ENCODE measurements at places on chromosomes 11 and 22. TPM values are rescaled to one million over a fixed set of nuclear protein-coding genes. Genes with fewer than 3 reads are reported as not detected.
A peak's percentile ranks its signal among the peaks of the same experiment; 100 is the strongest.

BBOX1 gene
- total RNA-seq, result not detected

MARK2 gene
- total RNA-seq, result 36.6 TPM

PDE3B gene
- total RNA-seq, result 5.9 TPM

THYN1 gene
- 41.2 TPM for total RNA-seq

RIC3 gene
- 12.9 TPM for total RNA-seq

MLC1 gene
- total RNA-seq, result 0.66 TPM

PIH1D2 gene
- 2.2 TPM for total RNA-seq

FZD4 gene
- total RNA-seq, result 26.5 TPM

POU2AF1 gene
- 0.05 TPM for total RNA-seq

F2 gene
- not detected for total RNA-seq

OLFML1 gene
- total RNA-seq, result 7.3 TPM

LGALS12 gene
- total RNA-seq, result 0.25 TPM

- DNase-seq, result no peak
Measured at GRCh38 chr11:32433101-32433913, 2.0 kb downstream of the WT1 start.

DNA sequence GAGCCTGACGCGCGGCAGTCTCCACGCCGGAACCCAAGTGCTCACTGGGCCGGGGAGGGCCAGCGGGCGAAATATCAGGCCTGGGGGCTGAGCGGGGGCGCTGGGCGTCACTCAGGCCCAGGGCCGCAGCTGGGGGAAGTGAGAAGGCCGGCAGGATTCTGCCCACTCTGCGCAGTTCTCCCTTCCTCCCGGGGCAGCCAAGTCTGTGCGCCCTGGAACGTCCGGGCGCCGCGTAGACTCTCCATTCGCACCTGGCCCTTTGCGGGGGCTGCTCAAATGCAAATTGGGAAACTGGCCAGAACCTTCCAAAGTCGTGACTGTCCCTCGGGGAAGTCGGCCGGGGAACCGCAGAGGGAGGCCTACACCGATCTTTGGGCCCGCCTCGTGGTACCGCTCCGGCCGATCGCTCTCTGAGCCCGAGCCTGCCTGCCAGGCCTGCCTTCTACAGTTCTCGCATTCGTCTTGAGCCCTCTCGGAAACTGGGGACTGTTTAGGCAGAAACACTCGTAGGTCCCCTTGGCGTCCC, 2.2 kb upstream of the SLC6A5 start:
- DNase-seq, result no peak

GRCh38 chr11:58567889-58568512, 7.7 kb downstream of the LPXN start:
- peak; percentile 30 for DNase-seq

DNA sequence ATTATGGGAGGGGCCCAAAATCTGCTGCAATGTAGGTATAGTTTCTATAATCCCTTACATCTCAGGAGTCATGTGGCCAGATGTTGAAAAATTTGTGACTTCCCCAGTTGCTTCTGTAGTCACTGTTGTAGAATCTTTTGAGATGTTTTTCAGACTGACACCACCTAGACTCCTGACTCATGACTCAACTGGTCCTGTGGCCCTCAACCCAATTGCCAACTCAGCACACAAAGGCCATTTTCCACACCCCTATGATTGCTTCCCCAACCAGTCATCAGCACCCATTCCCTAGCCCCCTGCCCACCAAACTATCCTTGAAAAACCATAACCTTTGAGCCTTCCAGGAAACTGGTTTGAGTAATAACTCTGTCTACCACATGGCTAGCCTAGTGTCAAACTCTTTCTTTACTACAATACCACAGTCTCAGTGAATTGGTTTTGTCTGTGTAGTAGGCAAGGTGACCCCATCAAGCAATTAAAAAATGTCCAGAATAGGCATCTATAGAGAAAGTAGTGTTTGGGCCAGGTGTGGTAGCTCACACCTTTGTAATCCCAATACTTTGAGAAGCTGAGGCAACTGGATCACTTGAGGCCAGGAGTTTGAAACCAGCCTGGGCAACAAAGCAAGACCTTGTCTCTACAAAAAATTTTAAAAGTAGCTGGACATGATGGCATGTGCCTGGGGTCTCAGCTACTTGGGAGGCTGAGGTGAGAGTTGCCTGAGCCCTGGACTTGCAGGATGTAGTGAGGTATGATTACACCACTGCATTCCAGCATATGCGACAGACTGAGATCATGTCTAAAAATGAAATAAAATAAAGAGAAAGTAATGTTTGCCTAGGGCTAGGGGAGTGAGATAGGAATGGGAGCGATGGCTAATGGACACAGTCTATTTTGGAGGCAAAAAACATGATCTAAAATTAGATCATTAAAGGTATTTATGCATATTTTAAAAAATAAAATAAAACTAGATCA, 24.1 kb upstream of the FEZ1 start:
- no peak for DNase-seq

DNA sequence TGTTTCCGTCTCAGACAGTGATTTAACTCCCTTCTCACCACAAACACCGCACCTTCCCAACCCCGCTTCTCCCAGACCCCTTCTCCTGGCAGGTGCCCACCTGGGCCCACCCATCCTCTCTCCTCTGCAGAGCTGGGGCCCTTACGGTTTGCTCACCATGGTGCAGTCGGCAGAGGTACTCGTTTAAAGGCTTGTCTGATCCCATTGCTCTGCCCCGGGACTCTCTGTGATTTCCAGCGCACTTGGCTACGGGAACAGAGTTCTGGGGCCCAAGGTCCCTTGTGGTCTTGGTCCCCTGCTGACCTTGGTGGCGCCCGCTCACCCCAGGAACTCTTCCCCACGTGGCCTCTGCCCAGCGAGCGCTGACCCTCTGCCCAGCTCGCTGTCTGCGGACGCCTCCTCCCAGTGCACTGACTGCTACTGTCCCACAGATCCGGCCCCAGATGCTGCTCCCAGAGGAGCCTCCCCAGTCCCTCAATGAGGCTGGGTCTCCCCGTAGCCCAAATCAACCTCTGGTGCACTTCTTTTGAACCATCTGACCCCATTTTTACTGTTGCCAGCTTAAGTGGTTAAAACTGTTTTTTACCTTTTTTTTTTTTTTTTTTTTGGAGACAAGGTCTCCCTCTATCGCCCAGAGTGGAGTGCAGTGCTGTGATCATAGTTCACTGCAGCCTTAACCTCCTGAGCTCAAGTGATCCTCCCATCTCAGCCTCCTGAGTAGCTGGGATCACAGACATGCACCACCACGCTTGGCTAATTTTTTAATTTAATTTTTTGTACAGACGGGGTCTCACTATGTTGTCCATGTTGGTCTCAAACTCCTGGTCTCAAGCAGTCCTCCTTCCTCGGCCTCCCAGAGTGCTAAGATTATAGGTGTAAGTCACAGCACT, 21.3 kb upstream of the CTSD start:
- DNase-seq, result no peak

DNA sequence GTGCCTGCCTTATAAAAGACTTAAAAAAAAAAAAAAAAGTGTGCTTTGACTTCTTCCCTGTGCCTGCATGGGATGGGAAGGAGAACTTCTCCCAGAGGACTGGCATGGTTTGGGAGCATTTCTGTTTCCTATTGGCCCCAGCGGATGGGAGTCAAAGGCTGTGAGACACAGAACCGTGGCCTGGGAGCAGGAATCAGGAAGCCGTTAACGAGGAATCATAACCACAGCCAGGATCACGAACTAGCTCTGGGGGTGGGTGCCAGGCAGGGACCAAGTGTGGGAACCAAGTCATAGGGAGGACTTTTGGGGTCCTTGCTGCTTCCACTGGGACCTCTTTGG, 526 bp downstream of the C1QTNF6 start:
- no peak for DNase-seq

DNA sequence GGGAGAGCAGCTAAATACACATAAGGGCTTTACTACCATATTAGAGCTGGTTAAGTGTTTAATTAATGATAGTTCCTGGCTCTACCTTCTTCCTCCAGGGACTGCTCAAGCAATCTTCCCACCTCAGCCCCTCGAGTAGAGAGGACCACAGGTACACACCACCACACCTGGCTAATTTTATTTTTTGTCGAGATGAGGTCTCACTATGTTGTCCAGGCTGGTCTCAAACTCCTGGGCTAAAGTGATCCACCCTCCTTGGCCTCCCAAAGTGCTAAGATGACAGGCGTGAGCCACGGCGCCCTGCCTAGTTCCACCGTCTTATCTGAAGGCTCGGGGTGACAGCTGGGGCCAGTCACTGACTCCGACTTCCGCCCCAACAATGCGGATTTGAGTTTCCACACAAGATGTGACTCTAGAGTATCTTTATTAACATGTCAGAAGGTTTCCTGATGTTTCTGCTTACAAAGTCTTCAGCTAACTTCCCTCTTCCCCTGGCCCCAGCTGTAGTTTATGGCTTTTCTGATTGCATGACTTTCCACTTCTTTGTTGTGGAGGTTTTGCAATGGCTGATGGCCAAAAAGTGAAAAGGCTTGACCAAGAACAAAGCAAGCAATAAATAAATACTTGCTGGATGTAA, 16.8 kb downstream of the TPST2 start:
- DNase-seq, result peak; percentile 50

DNA sequence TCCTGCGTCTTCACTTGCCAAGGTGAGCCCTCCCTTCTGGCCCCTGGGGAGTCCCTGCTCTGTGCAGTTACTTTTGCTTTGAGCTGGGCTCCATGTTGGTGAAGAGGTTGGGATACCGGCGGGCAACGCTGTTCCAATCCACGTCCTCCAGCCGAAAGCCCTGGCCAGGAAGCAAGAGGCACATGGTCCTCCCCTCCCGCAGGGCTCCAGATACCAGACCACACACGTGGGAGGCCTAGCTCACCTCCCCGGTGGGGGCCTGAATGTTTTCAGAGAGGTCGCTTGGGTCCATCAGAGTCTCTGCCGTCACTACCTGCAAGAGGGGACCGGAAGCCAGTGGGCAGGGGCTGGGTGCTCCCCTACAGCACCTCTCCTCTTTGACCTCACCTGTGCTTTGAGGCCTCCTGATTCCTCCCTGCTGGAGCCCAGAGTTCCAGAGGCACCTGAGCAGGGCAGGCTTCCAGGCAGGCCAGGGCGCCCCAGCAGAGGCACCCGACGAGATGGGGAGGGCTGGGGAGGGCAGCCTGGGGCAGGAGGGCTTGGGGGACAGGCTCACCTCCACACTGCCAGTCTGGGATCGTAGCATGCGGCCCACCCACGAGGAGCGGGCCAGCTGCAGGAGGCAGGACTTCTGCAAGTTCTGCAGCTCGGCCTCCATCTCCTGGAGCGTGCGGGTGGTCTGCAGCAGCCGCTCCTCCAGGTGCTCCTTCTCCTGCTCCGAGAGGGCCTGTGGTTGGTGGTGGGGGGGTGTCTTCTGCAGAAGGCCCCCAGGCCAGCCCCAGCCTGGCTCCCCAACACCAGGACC, 3.0 kb downstream of the LMNTD2 start:
- no peak for DNase-seq

DNA sequence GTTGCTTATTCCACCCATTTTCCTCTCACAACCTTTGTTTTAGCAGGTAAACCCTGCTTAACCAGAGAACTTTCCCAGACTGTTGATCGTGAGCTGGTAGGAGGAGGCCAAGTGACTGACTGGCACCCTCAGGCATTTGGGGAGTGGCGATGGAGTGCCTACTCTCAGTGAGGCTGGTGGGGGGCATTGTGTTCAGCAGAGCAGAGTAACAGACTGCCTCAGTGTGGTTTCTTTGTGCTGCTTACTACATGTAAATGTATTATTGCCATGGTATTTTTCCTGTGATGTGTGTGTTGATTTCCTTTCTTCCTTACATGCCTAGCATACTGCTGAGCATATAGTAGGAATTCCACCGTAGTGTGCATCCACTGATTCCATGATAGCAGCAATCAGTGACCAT, 2.6 kb downstream of the MARK2 start:
- DNase-seq, result no peak

DNA sequence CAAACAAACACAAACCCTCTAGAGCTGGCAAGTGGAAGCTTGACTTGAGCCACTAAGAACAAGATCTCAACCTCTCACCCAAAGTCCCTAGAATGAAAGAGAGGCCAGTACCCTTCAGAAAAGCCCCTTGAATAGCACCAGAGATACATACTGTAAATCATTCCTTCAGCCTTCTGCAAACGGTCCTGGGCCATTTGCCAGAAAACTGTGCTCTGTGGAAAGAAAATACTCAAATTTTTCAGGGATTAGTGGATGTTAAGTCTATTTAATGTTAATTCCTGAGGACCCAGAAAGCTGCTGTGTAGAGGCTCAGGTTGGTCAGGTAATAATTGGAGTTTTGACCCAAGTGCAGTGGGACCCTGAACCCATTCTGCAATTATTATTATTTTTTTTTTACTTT, 16.9 kb downstream of the SERPINH1 start:
- no peak for DNase-seq

DNA sequence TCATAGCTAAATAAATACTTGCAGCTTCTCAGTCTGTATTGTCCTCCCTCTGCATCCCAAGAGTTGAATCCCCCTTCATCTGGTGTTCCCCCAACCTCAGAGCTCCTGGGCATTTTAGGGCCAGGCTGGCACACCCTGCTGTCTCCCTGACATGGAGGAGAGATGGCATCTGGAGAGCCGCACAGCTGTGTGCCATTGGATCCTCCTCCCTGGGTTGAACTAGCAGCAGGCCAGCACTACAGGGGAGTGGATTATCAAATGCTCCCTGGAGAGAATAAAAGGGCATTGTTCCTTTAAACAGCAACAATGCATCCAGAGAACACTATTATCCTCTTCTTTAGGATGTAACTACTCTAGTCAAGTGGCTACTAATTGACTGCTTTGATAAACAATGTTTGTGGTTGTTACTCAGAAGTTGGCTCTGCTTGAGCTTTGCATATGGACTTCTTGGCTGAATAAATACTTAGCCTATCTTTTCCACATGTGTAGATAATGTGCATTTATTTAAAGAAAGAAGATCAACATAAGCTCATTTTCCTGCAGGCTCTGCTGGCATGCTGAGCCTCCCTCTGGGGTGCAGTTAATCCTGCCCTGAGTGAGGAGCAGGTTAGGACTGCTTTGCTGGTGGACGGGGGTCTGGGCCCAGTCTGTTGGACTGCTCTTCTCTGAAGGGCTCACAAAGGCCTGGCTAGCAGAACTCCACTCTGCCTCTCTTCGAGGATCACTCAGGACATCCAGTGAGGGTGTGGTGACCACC, 897.2 kb downstream of the TBC1D22A start:
- DNase-seq, result no peak

- no peak for DNase-seq
Measured at GRCh38 chr22:20173772-20174171, 22.9 kb upstream of the CCDC188 start.

- no peak for DNase-seq
Measured at GRCh38 chr11:121841487-121842191, 274.4 kb downstream of the BLID start.
